ENCODE measurements at places on chromosomes 3 and 15. TPM values are rescaled to one million over a fixed set of nuclear protein-coding genes. Genes with fewer than 3 reads are reported as not detected.
A peak's percentile ranks its signal among the peaks of the same experiment; 100 is the strongest.

DNA sequence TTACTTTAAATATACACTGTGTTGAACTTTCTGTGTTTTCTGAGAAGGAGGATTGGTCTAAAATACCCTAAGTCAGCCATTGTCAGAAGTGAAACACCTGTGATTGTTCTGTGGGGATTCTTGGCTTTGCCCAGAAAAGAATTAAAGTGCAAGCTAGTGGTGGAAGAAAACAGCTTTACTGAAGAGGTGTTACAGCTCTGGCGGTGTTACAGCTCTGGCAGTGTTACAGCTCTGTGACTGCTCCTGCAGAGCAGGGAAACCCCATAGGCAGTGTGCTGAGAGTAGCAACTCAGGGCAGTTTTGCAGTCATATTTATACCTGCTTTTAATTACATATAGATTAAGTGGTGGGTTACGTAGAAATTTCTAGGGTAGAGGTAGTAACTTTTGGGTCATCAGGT is 66.6 kb downstream of the C3orf20 start:
- H3K27me3 ChIP-seq, result no peaks in the 10 kb centered on the region
- no peaks in the 10 kb centered on the region for H3K4me1 ChIP-seq
- no peak for DNase-seq
- H3K27ac ChIP-seq, result no peak overlapping the region
- no peak overlapping the region for H3K4me3 ChIP-seq
- no peaks in the 10 kb centered on the region for H3K36me3 ChIP-seq

DNA sequence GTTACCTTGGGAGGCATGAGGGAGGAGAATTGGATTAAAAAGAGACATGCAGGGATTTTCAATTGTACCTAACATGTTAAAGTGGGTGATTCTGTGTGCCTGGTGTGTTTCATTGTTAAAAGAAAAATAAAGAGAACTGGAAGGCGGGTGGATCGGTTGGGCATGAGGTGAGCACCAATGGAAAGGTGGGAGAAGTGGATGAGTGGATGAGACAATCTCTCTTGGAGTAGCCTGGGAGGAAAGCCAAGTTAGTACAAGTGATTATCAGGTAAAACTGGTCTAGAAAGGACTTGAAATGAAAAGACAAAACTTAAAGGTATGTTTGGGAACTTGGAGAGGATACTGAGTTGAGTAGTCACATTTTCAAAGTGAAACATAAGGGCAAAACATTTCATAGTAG is 12.1 kb downstream of the VEPH1 start:
- no peaks in the 10 kb centered on the region for H3K36me3 ChIP-seq
- no peaks in the 10 kb centered on the region for H3K27me3 ChIP-seq
- H3K27ac ChIP-seq, result no peak overlapping the region
- H3K4me1 ChIP-seq, result peaks cover 8% of the 10 kb centered on the region

- DNase-seq, result no peak
- no peaks in the 10 kb centered on the region for H3K27me3 ChIP-seq
- H3K4me1 ChIP-seq, result no peaks in the 10 kb centered on the region
- H3K27ac ChIP-seq, result no peak overlapping the region
Measured at GRCh38 chr15:80744826-80745225, 34.3 kb upstream of the CEMIP start.

DNA sequence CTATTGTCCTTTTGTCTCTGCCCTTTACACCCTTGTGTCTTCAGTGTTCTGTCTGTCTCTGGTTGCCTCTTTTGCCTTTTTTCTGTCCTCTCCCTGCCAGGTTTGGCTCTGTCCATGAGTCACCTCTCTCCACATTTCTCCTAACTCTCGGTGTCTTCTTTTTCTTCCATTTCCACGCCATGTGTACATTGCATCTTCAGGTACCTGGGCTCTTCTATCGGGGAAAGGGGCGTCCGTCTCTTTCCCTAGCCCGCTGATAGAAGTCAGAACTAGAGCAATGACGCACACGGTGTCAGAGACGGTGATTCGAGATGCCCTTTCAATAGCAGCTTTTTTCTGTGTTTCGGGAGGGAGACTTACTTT is 641 bp downstream of the OPA1 start:
- no peaks in the 10 kb centered on the region for H3K36me3 ChIP-seq
- H3K4me3 ChIP-seq, result peak overlapping the region; percentile 82
- no peak for DNase-seq
- H3K27ac ChIP-seq, result peak overlapping the region; percentile 93

DNA sequence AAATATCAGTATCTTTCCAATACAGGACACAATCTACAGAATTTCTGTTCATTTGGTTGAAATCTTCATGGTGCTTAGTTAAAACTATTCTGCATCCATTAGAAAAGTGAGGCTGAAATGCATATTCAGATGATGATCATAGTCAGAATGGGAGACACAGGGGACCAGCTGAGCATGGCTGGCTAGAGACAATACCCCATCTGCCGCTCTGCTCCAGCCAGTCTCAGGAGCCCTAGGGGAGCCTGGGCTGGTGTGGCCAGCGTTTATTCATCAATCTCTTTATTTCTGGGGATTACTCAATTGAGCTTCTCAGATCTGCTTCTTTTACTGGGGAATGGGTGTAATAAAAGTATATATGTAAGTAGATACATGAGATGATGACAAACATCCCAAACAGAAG is 470.9 kb upstream of the CDIN1 start:
- H3K4me1 ChIP-seq, result no peaks in the 10 kb centered on the region
- H3K27ac ChIP-seq, result no peak overlapping the region

- no peaks in the 10 kb centered on the region for H3K36me3 ChIP-seq
- DNase-seq, result peak; percentile 71
- H3K27ac ChIP-seq, result peak overlapping the region; percentile 71
- H3K4me1 ChIP-seq, result peaks cover 3% of the 10 kb centered on the region
Measured at GRCh38 chr3:23859012-23859743, 53.4 kb downstream of the UBE2E1 start.

Gene MYL3
- 8.5 TPM for total RNA-seq

Gene C3orf70
- total RNA-seq, result 3.8 TPM

Gene NTRK3
- 23.6 TPM for total RNA-seq

Gene SENP8
- 4.4 TPM for total RNA-seq
